Naive thymus-derived CD8-positive, alpha-beta T cell (primary cell): ENCODE measurements at places on chromosomes 11 and 22.

- no peak for DNase-seq
Measured at GRCh38 chr22:25390297-25391240, 171.1 kb downstream of the CRYBB2 start.

DNA sequence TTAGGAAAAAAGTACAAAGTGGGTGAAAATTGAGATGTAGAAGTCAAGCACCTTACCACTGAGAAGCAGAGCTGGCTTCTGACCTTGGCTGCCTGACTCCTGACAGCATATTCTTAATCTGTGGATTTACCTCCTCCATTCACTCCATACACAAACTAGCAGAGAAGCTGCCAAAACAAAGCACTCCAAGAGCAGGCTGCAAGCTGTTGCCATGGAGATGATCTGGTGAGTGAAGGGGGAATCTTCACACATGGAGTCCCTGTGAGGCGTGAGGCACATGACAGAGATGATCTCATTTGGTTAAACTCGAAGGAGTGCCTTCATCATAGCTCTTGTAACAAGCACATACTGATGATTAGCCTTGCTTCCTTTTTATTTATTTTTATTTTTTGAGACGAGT lies 16.1 kb downstream of the COMMD9 start:
- DNase-seq: no peak

GRCh38 chr11:109507331-109507730 lies 85.3 kb downstream of the C11orf87 start:
- DNase-seq: no peak

GRCh38 chr11:78187366-78188285 lies 800 bp downstream of the KCTD21 start:
- no peak for DNase-seq

DNA sequence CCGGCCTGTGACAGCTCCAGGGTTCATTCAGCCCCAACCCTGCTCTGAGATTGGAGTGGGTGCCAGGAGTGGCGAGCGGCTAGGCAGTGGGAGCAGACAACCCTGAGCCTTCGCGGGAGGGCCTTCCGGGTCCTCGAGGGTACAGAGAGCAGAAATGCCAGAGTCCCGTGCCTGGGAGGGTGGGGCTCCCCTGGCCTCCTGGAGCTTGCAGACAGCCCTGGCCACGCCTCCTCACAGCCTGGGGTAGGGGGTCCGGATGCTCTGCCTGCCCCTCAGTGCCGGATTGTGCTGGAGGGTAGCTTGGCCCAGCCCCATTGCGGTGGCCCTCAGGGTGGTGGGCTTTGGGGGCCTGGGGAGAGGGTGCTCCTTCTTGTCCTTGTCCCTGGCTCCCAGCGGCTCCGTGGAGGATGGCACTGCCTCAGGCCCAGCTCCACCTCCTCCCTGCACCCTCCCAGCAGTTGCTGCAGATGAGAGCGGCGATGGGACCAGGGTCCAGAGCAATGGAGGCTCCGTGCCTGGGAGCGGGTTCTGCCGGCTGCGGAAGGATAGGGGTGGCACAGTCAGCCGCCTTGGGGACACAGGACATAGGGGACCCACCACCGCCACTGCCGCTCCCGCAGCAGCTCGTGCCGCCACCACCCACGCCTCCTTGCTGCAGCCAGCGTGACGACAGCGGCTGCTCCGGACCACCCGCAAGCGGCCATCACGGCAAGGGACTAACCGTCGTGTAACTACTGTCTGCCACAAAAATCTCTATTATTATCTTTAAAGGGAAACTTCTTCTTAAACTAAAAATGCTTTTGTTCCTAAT lies 34.9 kb upstream of the OR10G7 start:
- DNase-seq: no peak

DNA sequence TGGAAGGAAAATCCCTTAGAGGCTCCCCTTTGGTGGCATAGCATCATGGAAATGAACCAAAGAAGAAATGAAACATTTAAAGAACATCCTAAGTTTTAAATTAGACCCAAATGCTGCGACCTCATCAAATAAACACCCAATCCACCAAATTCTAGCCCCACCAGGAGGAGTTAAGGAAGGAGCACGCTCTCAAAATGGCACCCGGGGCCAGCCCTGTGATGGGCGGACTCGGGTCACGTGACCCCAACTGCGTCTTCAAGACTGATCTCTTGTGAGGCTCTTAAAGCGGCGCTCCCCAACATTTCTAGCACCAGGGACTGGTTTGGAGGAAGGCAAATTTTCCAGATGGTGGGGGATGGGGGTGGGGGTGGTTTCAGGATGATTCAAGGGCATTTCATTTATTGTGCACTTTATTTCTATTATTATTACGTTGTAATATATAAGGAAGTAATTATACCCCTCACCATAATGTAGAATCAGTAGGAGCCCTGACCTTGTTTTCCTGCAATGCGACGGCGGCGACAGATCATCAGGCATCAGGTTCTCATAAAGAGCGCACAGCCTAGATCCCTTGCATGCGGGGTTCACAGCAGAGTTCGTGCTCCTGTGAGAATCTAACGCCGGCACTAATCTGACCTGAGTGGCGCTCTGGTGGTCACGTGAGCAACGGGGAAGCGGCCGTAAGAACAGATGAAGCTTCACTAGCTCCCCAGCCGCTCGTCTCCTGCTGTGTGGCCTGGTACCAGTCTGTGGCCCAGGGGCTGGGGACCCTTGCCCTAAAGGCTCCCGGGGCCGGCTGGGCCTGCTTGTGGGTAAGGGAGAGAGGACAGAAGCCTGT lies 90.6 kb upstream of the SLC22A12 start:
- DNase-seq: no peak

DNA sequence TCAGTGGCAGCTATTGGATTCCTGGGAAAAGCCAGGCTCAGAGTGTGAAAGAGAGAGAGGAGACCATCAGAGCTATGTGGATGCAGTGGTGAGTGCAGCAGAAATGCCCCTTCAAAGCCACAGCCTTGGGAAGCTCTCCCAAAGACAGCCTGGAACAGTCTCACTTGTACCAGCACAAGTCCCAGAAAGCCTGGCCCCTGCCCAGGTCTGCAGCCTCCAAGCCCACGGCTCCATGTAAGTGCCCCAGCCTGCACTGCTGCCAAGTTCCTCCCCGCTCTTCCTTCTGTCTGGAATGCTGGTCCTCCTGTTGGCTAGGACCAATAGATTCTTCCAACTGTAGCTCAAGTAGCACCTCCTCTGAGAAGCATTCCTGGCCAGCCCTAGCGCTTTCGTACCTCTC lies 539.7 kb downstream of the MIAT start:
- no peak for DNase-seq

- DNase-seq: no peak
Measured at GRCh38 chr22:50696251-50696798, 23.7 kb downstream of the SHANK3 start.

GRCh38 chr11:120102864-120103122 lies 35.1 kb downstream of the TRIM29 start:
- no peak for DNase-seq

GRCh38 chr11:67300756-67301312 lies 2.5 kb upstream of the SSH3 start:
- no peak for DNase-seq

DNA sequence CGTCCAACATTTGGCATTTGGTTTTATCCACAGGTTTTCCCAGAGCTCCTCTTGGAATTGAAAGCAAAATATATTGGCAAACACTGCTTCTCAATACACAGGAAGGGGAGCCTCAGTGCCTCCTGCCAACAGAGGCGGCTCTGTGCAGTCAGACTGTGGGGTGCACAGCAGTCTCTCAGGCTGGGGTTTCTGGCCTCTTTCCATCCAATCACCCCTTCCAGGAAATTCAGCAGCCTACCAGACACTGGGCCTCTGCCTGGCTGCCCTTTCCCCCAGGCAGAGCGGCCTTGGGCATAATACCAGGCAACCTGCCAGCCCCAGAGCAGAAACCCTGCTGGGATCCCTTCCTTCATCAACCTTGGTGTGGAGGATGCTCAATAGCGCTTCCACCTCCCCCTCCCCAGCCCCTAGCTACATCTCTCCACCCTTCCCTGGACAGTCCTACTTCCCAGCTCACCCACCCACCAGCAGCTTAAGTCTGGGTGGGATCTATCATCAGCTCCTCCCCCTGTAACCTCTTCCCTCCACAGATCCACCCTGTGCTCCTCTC lies 17.8 kb upstream of the RAPSN start:
- no peak for DNase-seq

DNA sequence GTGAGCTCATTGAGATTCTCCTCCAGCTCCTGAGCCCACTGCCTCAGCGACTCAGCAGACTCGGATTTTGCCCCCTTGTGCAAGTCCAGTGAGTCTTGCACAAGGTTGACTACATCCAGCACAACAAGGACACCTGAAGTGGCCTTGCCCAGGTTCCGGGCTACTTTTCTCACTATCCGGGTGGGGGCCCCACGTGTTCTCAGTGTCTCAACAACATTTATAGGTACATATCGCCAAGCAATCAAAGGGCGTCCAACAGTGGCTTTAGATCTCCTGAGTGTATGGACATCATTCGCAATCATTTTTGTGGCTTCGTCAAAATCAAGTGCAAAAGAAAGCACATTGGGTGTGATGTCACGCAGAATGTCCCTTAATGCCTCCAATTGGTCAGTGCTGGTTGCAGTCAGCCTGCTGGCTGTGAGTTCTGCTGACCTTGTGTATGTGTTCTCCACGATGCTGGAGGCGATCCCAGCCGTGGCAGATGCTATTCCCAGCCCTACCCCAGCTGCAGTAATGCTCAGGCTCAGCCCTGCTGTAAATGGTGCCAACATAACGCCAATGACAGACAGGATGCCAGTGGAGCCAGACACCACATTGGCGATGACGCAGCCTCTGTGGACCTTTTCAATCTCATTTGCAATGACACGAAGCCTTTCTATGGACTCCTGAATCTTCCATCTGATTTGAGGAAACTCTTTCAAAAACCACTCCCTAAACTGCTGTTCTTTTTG lies 10.3 kb downstream of the APOL4 start:
- DNase-seq: no peak

GRCh38 chr11:8206251-8207079 lies 37.6 kb upstream of the RIC3 start:
- no peak for DNase-seq

- DNase-seq: no peak
Measured at GRCh38 chr11:24056051-24056450, 440.8 kb upstream of the LUZP2 start.

- DNase-seq: no peak
Measured at GRCh38 chr11:7904917-7905316, 26.2 kb downstream of the OR10A6 start.

DNA sequence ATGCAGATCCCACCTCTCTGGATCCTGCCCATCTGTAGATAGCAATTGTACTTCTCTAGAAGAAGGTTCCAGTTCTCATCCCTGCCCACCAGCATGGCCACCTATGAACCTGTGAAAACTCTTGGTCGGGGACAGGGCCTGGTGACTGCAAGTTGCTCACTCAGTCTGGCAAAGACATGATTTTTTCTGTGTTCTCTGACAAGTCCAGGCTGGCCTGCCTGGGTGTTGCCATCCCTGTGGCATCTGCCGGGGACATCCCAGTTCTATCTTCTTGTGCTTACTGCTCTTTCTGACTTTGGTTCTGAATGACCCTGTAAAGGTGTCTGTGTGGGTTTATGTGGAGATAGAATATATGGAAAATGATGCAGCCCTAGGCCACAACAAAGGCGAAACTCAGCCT lies 545.8 kb downstream of the INSC start:
- DNase-seq: no peak

DNA sequence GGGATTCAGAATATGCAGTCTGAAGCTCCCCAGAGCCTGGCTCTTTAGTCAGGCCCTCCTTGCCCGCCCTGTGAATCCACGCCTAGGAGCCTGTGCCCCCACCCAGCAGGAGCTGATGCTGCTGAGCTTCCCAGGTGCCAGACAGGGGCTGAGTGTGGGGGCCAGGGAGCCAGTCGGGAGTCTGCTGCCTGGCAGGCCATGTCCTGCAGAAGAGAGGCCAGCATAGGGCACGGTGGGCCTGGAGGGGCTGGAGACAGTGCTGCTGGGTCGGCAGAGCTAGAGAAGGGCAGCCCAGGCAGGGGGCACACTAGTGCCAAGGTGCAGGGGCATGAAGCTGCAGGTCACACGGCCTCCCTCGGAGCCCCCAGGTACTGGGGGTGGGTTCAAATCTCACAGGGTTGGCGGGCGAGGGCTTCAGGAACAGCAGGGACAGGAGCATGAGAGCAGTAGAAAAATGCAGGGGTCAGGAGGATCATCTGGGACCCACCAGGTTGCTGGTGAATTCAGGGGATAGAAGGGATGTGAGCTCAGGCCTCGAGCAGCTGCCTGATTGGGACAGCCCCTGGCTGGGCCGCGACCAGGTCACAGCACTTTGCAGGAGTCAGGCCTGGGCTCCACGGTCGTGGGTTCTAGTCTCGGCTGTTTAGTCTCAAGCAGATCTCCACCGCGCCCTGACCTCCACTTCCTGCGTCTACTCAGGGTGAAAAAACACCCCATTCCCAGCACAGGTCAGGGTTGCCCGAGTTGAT lies 4.1 kb upstream of the SEPTIN5 start:
- DNase-seq: no peak

DNA sequence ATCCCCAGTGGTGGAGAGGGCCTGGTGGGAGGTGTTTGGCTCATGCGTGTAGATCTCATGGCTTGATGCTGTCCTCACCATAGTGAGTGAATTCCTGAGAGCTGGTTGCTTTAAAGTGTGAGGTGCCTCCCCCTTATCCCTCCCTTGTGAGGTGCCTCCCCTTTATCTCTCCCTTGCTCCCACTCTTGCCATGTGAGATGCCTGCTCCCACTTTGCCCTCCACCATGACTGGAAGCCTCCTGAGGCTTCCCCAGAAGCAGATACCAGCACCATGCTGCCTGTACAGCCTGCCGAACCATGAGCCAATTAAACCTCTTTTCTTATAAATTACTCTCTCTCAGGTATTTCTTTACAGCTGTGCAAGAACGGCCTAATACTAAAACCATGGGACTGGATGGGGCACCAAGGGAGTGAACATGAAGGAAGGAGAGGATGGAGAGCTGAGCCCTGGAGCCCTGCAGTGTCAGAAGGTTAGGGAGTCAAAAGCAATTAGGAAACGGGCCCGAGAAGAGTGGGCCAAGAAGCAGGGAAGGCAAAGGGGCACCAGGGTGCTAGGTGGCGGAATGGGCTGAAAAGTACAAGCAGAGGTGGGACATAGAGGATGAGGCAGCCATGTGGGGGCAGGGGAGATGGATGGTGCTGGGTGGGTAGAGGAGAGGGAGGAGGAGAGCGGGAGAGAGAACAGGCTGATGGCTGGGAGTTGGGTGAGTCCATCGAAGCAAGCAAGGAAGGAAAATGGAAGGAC lies 9.4 kb downstream of the IFITM10 start:
- no peak for DNase-seq

DNA sequence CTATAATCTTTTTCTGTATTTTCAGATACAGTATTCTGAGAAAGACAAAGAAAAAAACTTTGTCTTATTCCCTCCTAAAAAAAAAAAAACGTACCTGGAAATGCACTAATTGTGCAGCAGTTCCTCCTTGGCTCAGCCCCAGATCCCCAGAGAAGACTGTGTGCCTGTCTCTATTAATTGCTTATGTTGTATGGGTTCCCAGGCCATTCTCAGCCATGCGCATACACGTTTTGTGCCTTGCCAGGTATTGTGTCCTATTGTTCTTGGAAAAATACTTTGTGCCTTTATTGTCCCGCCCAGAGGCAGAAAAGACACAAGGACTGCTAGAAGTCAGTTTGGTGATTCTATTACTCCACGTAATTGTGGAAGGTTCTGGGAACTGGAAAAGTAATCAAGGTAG lies 91.2 kb downstream of the PIWIL4 start:
- no peak for DNase-seq

GRCh38 chr11:62577046-62577714 lies 3.5 kb upstream of the EEF1G start:
- no peak for DNase-seq
